ENCODE measurements at places on chromosomes 7 and 10.

DNA sequence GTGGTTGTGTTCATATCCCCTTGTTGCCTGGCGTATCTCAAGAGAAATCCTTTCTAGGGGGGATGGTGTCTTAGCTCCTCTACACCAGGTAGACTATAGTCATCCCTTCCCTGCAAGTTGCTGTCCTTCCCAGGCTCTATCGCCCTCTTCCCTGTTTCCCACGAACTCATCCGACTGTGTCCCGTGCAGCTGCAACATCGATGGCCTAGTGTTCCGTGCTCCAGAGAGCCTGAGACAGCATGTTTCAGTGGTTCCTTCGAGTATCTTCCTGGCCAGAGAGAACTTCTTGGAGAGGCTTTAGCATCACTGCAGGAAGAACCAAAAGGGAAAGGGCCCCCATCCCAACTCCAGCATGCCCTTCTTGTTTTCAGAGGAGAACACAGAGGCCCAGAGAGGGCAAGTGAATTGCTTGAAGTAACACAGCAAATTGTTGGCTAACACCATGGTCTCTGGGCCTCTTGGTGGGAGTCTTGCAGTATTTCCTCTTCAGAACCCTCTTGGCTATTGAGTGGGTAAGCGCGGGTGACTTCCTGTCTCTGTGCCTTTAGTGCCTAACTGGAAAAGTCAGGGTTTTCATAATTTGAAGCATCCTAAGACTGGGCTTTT is 162.9 kb downstream of the RGS10 start:
- no peak for DNase-seq

GRCh38 chr7:77430927-77431326 is 14.8 kb upstream of the GSAP start:
- DNase-seq = no peak

DNA sequence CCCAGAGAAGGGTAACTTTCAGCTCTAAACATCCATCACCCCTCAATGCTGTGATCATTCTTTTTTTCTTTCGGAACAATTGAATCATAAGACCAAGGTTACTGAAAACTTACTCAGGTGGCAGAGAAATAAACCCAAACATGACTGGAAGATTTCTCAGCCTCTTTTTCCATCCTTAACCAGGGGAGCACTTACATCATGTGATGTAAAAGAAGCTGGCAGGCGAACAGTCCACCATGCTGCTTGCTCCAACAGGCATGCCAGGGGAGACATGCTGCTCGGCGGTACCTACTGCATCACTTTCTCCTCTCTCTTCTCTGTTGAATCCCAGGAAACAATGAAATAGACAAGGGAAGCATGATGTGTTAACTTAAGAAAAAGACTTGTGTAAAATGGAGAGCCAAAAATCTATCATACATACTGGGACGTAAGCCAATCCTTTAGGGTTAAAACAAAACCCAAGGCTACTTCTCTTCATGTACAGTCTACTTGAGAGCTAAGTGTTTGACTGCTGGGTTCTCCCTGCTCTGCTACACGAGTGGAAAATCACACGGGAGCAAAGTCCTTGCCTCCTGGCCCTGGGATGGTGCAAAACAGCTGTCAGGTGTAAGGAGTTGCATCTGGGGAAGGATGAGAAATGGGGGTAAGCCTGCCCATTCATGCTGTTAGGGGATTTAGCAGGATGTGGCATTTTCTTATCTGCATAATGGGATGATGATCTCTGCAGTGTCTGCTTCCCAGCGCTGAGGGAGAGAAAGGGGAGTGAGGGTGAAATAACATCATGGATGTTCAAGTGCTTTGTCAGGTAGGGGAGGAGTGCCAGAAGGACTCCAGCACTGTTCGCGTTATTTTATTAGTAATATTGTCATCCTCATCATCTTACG is 64.3 kb upstream of the ZNF438 start:
- no peak for DNase-seq

DNA sequence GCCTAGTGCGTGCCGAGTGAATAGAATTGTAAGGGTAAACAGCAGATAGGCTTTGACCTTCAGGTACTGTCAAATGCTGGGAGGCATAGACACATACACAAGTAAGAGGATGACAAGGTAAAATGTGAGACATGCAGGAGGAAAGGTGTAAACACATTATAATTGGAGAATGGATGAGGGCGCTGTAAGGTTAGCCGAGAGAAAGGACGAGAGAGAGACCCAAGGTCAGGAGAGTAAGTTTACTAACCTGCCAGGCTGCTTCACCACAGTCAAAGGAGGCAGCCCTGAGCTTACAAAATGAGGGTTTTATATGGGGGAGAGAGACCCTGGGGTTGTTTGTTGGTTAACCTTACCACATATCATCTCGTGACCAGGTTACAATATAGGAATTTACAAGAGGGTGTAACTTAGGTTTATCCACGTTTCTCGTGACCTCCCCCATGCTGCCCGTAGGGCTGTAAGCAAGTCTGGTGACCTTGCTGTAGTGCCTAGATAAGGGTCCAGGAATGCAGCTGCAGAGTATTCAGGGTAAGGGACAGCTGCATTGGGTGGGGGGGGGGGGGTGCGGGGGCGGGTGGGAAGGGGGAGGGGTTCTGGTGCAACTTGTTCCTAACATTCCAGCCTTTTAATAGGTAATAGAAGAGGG is 17.9 kb downstream of the SCIN start:
- no peak for DNase-seq

DNA sequence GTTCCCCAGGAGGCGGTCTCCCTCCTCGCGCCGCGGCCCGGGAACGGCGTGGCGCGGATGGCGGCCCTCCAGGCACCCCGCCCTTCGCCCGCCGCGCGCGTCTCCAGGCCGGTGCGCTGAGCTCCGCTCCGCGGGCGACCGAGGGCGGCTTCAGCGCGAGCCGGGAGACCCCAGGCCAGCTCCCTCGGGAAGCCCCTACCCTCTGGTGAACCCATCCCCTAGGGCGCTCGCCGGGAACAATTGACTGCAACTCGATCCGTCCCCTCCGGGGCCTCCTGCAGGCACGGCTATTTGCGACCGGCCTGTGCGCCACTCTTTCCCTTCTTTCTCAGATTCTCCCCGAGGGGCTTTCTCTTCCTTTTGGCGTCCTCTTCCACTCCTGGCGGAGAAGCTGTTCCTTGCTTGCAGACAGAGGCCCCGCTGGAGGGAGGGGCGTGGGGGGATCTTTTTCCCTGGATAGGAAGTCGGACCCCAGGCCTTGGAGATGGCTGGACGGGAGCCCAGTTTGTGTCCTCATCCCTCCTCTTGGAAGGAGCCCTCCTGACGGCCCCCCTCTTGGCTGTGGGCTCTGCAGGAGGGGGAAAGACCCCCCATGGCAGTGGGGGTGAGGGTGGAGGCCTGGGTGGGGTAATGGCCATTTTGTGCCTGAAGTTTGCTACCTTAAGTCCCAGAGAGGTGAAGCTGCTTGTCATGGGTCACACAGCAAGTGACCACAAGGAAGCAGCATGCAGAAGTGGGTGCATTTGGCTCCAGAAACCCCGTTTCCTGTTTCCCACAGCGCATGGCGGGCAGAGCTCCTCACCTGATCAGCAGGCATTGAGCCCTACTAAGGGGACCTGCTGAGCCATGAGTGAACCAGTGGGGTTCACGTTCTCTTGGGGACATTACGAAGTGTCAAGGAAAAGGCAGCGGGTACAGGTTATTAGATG is 171.2 kb upstream of the TNRC18 start:
- DNase-seq = peak; percentile 24

Measured in DMS79 treated with DMSO at 0.1 percent for 48 hours (cell line).